ENCODE measurements at places on chromosomes 7 and 10. TPM values are rescaled to one million over a fixed set of nuclear protein-coding genes. Genes with fewer than 3 reads are reported as not detected.

Gene RAPGEF5
- 13.3 TPM for total RNA-seq

Gene SPDYE2B
- not detected for total RNA-seq

Gene AGBL3
- 1.2 TPM for total RNA-seq

Gene HTR7
- 20.2 TPM for total RNA-seq

Gene LLCFC1
- not detected for total RNA-seq

Gene CLDN4
- 15.5 TPM for total RNA-seq

Gene VSTM4
- total RNA-seq = 0.35 TPM

Gene CPA2
- 0.29 TPM for total RNA-seq

DNA sequence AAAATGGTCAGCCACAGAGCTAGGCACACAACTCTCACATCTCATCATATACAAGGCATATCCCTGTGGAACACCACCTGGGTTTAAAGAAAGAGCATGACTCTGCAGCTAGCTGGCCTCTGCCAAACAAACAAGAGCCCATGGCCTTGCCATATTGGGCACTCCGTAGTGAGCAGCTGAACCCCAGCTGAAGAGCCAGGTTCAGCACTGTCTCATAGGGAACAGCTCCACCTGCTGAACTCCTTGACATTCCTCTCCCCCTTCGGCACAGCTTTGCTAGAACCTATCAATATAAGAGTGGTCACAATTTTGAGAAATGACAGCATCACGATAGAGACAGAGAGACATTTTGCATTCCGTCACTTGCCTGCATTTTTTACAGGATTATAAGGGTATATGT is 20.0 kb downstream of the SORCS1 start:
- H3K27me3 ChIP-seq = no peaks in the 10 kb centered on the region
- H3K4me1 ChIP-seq = no peaks in the 10 kb centered on the region
- peak; percentile 41 for DNase-seq
- no peak overlapping the region for H3K4me3 ChIP-seq
- H3K27ac ChIP-seq = no peak overlapping the region

DNA sequence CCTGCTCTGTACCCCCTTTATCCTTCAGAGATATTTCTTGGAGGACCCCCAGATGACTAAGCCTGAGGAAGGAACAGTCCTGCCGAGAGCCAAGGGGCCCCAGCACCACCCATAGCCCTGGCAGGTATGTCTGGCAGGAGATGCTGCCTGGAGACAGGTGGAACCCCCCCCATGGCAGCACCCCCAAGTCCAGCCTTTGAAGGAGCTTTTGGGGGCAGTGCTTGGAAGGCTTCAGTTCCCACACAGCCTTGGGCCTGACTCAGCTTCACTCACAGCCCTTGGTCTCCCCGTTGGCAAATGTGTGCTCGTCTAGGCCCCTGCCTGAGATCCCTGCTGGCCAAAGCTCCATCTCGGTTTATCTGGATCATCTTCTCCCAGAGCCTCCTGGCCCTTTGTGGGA is 23.0 kb upstream of the PCBD1 start:
- DNase-seq = no peak
- H3K27me3 ChIP-seq = no peaks in the 10 kb centered on the region
- no peak overlapping the region for H3K27ac ChIP-seq

DNA sequence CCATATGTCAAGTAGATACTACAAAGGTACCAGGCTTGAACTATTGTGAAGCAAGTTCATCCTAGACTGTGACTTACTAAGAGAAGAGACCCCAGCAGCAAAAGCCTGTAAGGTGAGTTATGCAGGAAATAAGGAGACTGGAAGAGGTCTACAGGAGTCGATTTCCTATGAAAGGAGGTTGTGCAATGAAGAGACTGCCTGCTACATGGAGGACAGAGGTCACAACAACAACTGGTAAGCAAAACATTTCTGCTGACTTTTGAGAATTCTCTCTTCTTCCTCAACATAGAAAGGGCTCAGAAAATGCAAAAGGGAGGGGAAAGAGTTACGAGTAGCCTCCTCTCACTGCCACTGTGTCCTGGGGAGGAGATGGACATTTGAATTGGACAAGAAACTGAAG is 42.4 kb downstream of the PDK4 start:
- no peak overlapping the region for H3K4me3 ChIP-seq
- no peaks in the 10 kb centered on the region for H3K4me1 ChIP-seq
- DNase-seq = no peak
- H3K27me3 ChIP-seq = no peaks in the 10 kb centered on the region

GRCh38 chr10:102452672-102453340 is 1.5 kb upstream of the C10orf95 start:
- 0 out of 2 replicates have a peak, but pooled peaks cover 2% of the 10 kb centered on the region for H3K27me3 ChIP-seq
- H3K4me1 ChIP-seq = peaks cover 7% of the 10 kb centered on the region
- H3K27ac ChIP-seq = no peak overlapping the region
- H3K36me3 ChIP-seq = peaks cover 22% of the 10 kb centered on the region
- DNase-seq = no peak

- H3K27me3 ChIP-seq = no peaks in the 10 kb centered on the region
- H3K4me1 ChIP-seq = no peaks in the 10 kb centered on the region
- DNase-seq = no peak
- no peak overlapping the region for H3K27ac ChIP-seq
Observed at GRCh38 chr7:27700501-27700900, 37.8 kb upstream of the HIBADH start.

- DNase-seq = no peak
- no peak overlapping the region for H3K27ac ChIP-seq
- H3K27me3 ChIP-seq = no peaks in the 10 kb centered on the region
- no peak overlapping the region for H3K4me3 ChIP-seq
Observed at GRCh38 chr10:124693396-124693795, 50.8 kb downstream of the FAM53B start.

GRCh38 chr10:75108684-75109458 is 2.6 kb upstream of the SAMD8 start:
- no peak overlapping the region for H3K27ac ChIP-seq
- no peaks in the 10 kb centered on the region for H3K27me3 ChIP-seq
- H3K36me3 ChIP-seq = no peaks in the 10 kb centered on the region
- H3K4me1 ChIP-seq = peaks cover 3% of the 10 kb centered on the region
- peak; percentile 80 for DNase-seq
- no peak overlapping the region for H3K4me3 ChIP-seq

- H3K27ac ChIP-seq = no peak overlapping the region
- no peaks in the 10 kb centered on the region for H3K4me1 ChIP-seq
- H3K36me3 ChIP-seq = peaks cover 4% of the 10 kb centered on the region
- no peaks in the 10 kb centered on the region for H3K27me3 ChIP-seq
- no peak overlapping the region for H3K4me3 ChIP-seq
Observed at GRCh38 chr7:101531726-101532357, 97.3 kb downstream of the MYL10 start.

DNA sequence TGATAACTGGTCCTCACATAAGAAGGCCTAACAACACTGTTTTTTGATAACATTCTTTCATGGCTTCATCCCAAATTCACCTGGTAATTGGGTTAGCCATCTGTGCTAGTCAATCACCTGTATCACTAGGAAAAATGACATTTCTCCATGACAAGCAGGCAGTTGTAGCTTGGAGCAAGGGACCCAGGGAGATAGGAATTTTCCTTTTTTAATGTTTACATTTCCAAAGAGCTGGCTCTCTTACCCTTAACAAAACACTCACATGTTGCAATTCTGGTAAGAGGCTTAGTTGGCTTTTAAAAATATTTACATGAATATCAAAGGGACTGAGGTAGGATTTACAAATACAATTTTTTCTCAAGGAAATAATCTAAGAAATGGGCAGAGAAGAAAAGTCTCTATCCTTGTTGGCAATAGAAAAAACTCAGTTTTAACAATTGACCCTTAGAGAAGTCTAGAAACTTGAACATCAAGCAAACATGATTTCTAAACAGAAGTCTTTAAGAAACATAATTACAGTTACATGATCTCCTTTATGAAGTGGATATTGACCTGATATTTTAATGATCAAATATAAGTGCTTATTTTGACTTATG is 16.1 kb upstream of the AKR1C1 start:
- H3K27me3 ChIP-seq = no peaks in the 10 kb centered on the region
- DNase-seq = no peak
- H3K27ac ChIP-seq = no peak overlapping the region
- peaks cover 6% of the 10 kb centered on the region for H3K4me1 ChIP-seq

DNA sequence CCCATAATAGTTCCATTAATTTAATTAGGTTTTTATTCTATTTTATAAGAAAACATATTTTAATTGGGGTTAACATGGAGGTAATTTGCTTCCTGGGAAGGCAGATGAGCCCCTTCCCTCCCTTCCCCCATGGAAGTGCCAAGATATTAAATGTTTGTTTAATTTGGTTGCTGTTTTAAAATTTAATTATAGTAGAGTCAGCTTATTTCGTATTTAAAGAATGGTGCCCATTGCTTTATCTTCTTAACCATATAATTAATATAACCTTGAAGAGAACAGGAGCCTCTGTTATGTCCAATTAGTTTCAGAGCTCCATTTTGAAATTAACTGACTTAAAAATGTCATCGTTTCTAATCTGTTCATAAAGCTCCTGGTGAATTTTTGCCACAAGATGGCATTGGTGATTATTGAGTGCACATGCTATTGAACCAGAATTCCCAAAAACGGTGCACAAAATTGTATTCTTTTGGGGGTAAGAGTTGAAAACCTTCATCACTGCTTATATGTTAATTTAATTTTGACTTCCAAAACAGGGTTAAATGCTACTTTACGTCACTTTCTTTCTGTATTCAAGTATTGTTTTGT is 26.0 kb downstream of the KLHDC10 start:
- DNase-seq = no peak
- no peaks in the 10 kb centered on the region for H3K27me3 ChIP-seq
- H3K4me1 ChIP-seq = no peaks in the 10 kb centered on the region
- no peak overlapping the region for H3K27ac ChIP-seq

- H3K27me3 ChIP-seq = no peaks in the 10 kb centered on the region
- peak; percentile 29 for DNase-seq
- no peaks in the 10 kb centered on the region for H3K36me3 ChIP-seq
- H3K27ac ChIP-seq = no peak overlapping the region
- no peak overlapping the region for H3K4me3 ChIP-seq
Observed at GRCh38 chr10:129766611-129767550, 197.2 kb downstream of the EBF3 start.

DNA sequence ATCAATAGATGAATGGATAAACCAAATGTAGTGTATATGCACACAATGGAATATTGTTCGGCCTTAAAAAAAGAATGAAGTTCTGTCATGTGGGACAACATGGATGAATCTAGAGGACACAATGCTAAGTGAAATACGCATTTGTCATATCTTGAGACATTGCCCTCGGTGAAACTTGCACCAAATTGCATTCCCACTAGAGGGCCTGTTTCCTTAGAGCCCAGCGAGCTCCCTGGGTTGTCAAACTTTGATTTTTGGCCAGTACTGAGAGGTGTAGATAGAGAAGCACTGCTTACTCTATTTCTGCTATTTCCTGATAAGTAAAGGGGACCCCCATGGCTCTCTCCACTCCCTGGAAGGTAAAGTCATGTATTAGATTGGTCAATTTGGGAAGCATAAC is 157.1 kb downstream of the GPAM start:
- H3K4me1 ChIP-seq = no peaks in the 10 kb centered on the region
- DNase-seq = peak; percentile 34
- H3K27me3 ChIP-seq = no peaks in the 10 kb centered on the region
- no peak overlapping the region for H3K27ac ChIP-seq
- H3K4me3 ChIP-seq = no peak overlapping the region

DNA sequence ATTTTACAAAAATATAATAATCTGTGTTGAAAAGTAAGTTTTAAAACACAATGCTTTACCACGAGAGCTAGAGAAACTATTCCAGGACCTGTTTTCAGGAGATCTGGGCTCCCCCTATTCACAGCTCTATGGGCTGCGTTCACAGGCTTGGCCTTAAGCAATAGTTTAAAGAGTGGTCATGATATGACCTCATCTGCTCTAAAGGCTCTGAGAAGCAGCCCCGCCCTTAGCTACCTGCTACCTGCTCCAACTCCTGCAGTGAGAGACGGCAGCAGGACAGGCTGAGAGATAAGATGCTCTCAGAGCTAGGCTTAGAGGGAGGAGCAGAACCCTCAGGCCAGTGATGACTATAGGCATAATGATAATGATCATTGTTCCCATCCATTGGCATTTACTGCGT is 12.6 kb downstream of the ALOX5 start:
- no peak for DNase-seq
- H3K4me1 ChIP-seq = no peaks in the 10 kb centered on the region
- peaks cover 4% of the 10 kb centered on the region for H3K36me3 ChIP-seq
- no peaks in the 10 kb centered on the region for H3K27me3 ChIP-seq
- no peak overlapping the region for H3K27ac ChIP-seq

GRCh38 chr10:8581521-8582225 is 527.2 kb downstream of the GATA3 start:
- no peaks in the 10 kb centered on the region for H3K4me1 ChIP-seq
- H3K4me3 ChIP-seq = no peak overlapping the region
- no peaks in the 10 kb centered on the region for H3K36me3 ChIP-seq
- DNase-seq = no peak

DNA sequence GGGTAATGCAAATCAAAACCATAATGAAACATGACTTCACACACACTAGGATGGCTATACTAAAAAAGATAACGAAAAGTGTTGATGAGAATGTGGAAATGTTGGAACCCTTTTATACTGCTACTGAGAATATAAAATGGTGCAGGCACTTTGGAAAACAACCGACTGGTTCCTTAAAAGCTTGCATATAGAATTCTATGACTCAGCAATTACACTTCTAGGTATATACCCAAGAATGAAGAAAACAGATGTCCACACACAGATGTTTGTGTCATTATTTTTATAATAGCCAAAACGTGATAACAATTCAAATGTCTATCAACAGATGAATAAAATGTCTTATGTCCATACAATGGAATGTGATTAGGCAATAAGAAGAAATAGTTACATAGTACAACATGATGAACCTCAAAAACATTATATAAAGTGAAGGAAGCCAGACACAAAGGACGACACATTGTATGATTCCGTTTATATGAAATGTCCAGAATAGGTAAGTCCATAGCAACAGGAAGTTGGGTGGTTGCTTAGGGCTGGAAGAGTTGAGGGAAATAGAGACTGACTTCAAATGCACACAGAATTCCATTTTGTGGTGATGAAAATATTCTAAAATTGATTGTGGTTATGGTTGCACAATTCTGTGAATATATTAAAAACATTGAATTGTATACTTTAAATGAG is 148.3 kb upstream of the PHYHIPL start:
- no peak overlapping the region for H3K4me3 ChIP-seq
- H3K36me3 ChIP-seq = no peaks in the 10 kb centered on the region
- no peak for DNase-seq
- H3K4me1 ChIP-seq = no peaks in the 10 kb centered on the region
- H3K27ac ChIP-seq = no peak overlapping the region

DNA sequence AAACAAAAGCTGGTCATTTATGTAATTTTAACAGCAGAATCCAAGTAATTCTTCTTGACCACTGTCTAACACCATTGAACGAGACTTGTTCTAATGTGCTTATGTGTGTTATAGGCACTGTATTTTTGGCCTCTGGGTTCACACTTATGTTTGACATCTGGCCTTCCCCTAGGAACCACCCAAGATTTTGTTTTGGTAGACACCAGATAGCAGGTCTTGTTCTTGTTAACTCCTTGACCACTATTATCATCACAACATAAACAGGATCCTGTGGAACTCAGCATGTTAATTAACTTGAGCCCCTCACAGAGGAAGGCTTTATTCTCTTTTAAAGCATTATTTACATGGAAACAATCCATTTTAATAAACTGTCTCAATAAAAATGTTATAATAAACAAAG is 167.7 kb downstream of the SEMA3D start:
- no peaks in the 10 kb centered on the region for H3K27me3 ChIP-seq
- H3K36me3 ChIP-seq = no peaks in the 10 kb centered on the region
- H3K27ac ChIP-seq = no peak overlapping the region
- no peak overlapping the region for H3K4me3 ChIP-seq
- DNase-seq = no peak

- H3K4me3 ChIP-seq = peak overlapping the region; percentile 85
- H3K27me3 ChIP-seq = no peaks in the 10 kb centered on the region
- no peak overlapping the region for H3K27ac ChIP-seq
Observed at GRCh38 chr10:43605850-43606322, 352 bp upstream of the ZNF485 start.

Measured in H9 (cell line).